GM12891 (cell line): ENCODE measurements at places on chromosomes 16 and 17.

GRCh38 chr17:76402711-76403110 lies 18.3 kb downstream of the SPHK1 start:
- no peak for DNase-seq

- DNase-seq = no peak
Observed at GRCh38 chr17:40063187-40063771, 514 bp downstream of the THRA start.

DNA sequence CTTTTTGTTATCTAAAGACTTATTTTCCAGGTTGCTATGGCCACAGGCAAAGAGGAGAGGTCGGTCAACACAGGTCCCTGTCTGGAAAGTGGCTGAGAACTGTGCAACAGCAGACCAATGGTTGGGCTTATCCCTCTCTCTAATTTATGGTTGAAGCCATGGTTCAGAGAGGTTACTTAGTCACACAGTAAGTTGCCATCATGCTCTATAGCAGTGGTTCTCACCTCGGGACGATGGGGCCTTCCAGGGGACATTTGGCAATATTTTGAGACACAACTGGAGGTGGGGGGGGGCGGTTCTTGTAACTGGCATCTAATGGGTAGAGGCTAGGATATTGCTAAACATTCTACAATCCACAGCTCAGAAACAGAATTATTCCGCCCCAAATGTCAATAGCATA lies 842 bp upstream of the LDAF1 start:
- DNase-seq = no peak

DNA sequence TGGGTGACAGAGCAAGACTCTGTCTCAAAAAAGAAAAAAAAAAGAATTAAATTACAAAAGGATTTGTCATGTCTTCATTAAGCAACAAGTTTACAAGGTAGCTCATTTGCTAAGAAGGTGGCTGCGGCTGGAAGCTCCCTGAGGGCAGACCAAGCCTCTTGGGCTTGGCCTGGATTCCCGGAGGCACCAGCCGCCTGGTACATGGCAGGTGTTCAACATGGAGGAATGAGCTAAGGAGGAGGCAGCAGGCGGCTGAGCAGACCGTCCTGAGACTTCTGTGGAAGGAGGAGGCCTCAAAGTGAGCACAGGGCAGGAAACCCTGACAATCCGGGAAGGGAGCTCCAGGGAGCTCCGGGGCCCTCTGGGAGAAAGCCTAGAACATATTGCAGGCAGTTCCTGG lies 3.2 kb upstream of the MYLK3 start:
- no peak for DNase-seq

DNA sequence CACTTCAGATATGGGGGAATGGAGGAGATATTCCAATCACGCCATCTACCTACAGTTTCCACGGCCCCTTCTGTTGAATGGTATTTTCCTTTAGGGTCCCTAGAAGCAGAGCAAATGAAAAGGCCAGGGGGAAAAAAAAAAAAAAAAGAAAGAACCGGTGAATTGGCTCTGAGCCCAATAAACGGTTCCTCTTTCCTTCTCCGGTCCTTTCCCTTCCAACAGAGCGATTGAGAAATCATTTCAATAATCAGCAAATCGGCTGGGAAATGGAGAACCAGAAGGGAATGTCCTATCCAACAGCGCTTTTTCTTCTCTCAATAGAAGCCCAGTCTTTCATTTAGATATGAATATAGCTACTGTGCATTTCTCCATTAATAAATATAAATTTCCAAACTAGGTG lies 26.8 kb upstream of the HOXB13 start:
- DNase-seq = no peak
